ENCODE measurements at places on chromosomes 11 and 22.

GRCh38 chr11:95668131-95668530 lies 121.5 kb downstream of the FAM76B start:
- DNase-seq = no peak

DNA sequence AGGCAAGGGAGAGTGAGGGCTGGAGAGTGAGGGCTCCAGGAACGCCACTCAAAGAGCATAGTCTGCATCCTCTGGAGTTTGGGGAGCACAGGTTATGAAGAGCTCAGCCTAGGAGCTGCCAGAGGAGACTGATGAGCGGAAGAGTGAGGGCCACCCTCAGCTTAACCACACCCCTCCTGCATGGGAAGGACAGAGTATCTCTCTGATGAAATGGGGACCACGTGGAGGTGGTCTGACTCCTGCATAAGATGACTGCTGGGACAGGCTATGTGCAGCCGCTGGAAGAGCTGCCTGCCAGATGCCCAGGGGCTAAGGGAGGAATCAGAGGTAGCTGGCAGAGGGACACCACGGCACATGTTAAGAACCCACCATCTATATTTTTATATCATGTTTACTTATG lies 162.9 kb upstream of the POU2AF2 start:
- DNase-seq = no peak

DNA sequence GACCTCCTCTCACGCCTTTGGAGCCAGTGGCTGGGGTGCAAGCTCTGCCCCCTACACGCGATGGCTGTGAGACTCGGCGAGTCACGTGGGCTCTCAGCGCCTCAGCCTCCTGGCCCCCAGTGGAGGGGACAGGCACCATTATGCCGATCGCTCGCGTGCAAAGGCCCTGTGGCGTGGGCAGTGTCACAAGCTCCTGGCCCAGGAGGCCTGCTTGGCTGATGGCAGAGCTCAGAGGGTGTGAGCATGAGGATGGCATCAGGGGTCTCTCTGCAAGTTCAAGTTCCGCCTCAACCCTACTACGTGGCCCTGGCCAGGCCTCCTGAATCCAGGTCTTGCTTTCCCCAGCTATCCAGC lies 90.8 kb upstream of the KCNQ1OT1 start:
- DNase-seq = no peak

GRCh38 chr11:587978-588380 lies 11.7 kb downstream of the PHRF1 start:
- no peak for DNase-seq

- DNase-seq = no peak
Observed at GRCh38 chr11:77752516-77752915, 68.0 kb downstream of the RSF1 start.

- DNase-seq = no peak
Observed at GRCh38 chr11:31240340-31240904, 129.1 kb downstream of the DCDC1 start.

- no peak for DNase-seq
Observed at GRCh38 chr11:24615451-24616160, 118.8 kb downstream of the LUZP2 start.

- DNase-seq = no peak
Observed at GRCh38 chr11:117239295-117239694, 6.8 kb downstream of the RNF214 start.

DNA sequence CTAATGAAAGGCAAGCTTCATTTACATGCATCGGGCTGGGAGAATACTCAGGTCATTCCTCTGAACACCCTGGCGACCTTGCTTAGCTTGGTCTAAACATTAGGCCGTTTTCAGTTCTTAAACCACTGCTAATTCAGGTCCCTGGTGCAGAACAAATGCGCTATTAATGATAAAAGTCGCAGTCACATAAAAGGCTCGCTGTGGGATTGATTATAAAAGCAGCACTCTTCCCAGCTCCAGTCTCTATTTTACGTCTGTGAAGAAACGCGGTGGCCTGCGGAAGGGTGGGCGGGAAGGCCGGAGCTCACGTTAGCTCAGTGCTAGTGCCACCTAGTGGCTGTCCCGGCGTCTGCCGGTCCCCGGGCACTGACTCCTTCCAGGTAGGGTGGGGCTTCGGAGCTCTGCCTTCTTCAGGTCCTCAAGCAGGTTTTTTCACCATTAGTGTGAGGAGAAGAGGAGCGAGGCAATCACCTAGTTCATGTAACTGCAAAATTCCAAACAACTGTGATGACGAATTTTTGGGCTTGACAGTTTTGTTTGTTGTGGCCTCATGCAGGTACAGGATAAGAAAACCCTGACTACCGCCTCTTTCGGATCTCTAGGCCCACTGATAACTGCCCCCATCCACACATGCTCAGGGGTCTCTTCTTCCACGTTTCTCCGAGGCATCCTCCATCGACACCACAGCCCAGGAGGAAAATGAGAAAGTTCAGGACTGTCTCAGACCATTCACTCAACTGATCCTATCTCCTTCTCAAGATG lies 66.5 kb upstream of the CLMP start:
- DNase-seq = no peak

GRCh38 chr11:130866831-130867230 lies 49.4 kb downstream of the SNX19 start:
- DNase-seq = no peak

DNA sequence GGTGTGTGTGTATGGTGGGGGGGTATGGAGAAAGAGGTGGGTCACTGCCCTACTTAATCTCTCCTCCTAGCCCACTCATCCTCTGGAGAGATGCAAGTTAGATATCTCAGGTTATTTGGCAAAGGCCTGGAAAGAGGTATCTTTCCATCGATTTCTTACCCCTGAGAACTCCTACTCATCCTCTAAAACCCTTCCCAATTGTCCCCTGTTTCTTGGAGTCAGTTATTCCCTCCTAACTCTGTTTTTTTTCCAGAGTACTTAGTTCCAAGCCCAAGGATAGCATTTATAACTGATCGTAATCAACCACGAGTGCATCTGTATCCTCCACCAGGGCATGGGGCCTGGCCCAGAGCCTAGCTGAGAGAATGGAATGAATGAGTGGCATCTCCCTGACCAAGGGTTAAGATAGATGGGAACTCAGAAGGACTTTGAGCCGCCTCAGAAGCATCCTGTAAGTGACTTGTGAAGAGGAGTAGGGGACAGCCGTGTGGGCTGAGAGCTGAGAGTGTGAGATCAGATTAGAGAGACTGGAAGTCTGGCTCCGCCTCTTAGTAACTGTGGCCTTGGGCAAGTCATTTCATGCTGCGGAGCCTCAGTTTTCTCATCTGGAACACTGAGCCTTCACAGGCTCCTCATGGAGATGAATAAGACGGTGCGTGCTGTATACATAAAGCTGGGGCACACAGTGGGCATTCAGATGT lies 16.2 kb downstream of the CD6 start:
- no peak for DNase-seq

DNA sequence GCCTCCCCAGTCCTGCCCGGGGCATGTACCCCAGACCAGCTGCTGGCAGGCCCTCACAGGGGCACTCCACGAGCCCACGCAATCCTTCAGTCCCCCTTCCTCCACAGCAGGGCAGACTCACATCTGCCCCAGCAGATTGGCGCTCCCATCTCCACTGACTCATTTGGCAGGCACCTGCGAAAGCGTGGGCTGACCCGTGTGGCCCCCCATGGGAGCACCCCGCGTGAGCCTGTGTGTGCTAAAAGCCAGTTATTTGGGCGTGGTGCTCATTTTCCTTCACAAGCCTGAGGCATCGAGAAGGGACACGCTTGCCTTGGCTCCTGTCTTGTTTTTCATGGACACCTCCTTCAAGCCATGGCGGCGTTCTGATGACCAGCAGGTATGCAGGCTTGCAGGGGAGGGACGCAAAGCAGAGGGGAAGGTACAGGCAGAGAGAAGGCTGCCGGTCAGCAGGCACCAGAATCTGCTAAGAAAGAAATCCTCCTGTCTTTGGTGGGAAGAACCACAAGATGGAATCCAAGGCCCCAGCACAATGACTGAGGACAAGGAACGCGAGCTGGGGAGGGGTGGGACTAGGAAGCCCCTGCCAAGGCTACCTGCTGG lies 8.6 kb downstream of the NECTIN1 start:
- DNase-seq = no peak

GRCh38 chr22:44736581-44737405 lies 15.6 kb upstream of the ARHGAP8 start:
- DNase-seq = no peak

DNA sequence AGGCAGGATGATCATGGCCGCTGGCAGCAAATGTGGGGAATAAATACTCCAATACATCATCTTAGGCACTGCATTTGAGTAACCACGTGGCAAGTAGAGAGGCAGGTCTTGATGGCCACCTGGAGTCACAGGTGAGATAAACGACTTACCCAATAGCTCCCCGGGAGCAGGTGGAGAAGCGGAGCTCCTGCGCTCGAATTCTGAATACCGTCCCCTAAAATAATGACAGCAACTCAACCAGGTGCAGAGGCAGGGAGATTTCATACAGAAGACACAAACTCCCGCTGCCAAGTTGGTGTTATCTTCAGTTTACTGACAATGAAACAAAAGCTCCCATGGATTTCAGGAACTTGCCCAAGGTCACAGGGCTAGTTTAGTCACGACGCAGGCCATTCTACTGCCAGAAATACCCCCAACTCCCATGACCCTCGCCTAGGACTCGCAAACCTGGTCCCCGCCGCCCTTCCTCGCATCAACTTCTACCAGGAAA lies 437 bp downstream of the SLC43A3 start:
- no peak for DNase-seq

DNA sequence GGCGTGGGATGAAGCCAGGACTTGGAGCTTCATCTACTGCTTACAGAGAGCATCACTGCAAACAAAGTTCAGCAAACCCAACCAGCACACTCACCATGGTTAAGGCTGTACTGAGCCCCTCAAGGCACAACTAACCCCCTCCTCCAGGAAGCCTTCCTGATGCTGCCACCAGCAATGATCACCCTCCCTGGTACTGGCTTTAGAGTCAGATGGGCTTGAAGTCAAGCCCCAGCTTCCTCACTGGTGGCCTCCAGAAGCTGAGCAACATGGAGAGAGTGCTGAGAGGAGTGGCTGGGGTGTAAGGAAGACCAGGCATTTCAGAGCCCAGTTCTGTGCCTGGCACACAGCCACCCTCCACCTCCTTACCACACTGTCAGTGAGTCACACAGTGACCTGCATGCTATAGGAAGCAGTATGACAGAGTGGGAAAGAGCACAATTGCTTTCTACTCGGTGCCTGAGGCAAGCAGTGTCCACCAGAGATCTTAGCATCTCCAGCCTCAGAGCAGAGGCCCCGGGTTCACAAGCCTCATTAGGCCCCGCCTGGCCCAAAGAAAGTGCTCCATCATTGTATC lies 24.7 kb upstream of the BAIAP2L2 start:
- no peak for DNase-seq

- DNase-seq = no peak
Observed at GRCh38 chr22:46043816-46044620, 67.1 kb upstream of the WNT7B start.

- no peak for DNase-seq
Observed at GRCh38 chr11:121494355-121495099, 41.8 kb upstream of the SORL1-AS1 start.

GRCh38 chr11:2551131-2551530 lies 106.3 kb downstream of the KCNQ1 start:
- DNase-seq = no peak

GRCh38 chr11:94776351-94777321 lies 8.5 kb downstream of the AMOTL1 start:
- no peak for DNase-seq

DNA sequence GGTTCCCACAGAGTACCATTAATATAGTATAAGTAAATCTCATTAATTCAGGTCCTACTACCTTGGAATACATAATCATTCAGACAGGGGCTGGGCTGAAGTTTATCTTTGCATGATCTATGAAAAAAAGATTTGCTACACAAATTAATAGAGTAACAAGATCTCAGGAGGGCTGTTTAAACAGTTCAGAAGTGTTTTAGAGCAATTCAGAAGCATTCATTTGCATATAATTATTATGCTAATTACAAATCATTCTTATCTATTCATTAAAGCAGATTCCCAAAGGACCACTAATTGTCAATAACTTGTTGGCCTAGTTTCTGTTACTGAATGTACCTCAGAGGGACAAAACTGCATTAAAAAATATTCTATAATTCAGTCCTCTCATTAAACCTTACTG lies 40.5 kb downstream of the PITPNB start:
- no peak for DNase-seq

DNA sequence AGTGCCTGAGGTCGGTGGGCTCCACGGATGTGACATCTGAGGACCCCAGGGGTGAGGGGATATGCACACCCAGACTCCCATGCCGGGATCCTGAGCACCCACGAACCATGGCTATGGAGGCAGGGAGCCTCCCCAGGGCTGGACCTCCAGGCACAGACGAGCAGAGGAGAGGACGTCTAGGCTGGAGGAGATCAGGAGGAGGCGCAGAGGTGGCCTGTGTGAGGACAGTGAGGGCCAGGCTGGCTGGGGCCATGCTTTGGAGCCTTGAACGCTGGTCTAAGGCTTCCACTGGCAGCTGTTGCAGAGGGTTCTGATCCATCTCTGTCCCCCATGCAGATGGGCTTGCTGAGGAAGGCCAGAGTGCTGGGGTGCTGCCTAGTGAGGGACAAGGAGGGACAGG lies 29.0 kb downstream of the FGF4 start:
- no peak for DNase-seq

DNA sequence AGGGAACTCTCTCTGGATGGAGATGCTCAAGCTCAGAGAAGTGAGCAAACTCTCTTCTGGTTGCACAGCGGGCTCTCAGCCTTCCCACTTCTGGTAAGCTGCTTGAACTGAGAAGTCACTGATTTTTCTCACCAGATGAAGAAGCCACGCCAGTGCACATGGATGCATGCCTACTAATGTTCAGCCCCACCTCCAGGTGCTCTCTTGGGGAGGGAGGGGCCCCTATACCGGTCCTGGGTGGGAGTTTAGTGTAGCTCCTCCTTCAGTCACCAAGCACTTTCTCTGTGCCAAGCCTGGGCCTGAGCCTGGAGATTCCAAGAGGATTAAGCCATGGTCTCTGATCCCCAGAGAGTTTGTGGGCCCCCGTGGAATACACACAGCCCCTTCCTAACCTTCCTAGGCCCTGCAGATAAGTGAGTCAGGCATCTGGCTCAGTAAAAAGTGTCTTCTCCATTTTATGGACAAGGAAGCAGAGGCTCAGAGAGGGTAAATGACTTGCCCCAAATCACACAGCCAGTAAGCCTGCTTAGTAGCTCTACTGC lies 142.2 kb downstream of the ST3GAL4 start:
- DNase-seq = no peak

- DNase-seq = no peak
Observed at GRCh38 chr11:3909901-3910300, 54.4 kb downstream of the STIM1 start.

DNA sequence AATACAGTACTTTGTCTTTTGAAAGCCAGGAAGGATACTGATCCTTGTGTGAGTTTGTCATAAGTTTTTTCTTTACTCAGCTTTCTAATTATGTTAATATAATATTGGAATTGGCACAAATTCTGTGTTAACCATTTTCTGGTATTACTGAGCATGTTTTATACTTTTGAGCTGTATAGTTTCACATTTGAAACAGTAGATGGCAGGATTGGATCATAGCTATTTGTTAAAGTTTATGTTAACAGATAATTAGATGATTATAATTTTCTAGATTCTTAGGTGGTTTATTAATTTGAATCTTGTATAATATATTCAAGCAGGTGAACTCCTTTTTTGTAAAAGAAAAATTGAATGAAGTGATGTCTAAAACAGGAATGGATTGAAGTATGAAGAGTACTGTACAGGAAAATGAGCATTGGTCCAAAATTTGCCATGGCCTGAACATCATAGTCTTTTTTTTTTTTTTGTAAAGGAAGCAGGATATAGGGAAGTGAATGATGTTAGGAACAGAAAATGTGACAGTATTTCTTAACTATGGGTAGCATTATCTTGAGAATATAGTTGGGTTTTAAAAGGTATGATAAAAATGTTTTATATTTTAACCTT lies 102.0 kb downstream of the CYP2R1 start:
- no peak for DNase-seq

- DNase-seq = no peak
Observed at GRCh38 chr11:41461057-41461681, 1.7 kb upstream of the LRRC4C start.

Measured in NCI-H187 treated with DMSO at 0.1 percent for 48 hours (cell line).